ENCODE measurements at places on chromosomes 6 and 20.

DNA sequence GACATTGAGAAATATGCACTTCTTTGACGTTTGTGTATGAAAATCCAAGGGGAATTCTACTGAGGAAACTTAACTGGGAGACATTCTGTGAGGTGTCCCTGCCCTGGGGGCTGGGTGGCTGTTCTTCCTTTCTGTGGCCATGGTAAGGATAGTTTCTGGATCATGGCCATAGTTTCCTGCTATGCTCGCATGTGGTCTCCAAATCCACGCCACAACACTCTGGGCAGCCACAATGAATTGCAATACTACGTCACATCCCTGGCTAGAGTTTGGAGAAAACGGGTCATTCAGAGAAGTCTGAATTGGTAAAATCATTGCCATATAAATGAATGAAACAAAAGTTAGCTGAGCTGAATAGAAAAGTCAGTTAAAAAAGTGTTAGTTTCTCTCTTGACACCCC, 230.6 kb downstream of the UTRN start:
- DNase-seq: no peak

DNA sequence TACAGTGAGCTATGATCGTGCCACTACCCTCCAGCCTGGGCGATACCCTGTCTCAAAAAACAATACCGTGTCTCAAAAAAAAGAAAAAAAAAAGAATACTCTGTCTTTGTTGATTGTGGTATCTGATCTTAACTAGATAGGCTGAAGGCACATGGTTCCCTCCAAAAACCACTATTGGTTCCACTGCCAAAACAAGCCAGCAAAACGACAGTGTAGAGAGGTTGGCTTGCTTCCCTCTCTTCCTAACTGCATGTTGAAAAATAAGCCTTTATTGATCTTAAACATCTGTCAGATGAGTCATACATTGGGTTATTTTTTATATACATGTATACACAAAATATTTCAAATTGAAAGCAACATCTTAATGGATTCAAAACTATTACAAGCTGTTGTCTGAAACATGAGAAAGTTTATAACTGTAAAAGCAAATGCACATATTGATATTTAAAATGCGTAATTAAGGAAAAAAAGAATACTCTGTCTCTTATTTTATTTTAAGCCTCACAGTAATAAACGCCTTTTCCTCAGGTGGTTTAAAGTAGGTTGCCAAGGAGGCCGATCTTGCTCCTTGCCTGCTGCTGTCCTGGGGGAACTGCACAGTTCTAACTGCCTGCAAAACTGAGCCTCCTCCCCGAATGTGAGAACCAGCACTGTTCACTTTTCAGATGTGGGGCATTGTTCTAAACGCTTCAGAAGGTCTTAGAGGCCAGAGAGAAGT, 7.0 kb upstream of the NINL start:
- peak; percentile 72 for DNase-seq

GRCh38 chr20:10779911-10780310, 106.1 kb upstream of the JAG1 start:
- no peak for DNase-seq

GRCh38 chr20:53660078-53660909, 66.7 kb upstream of the ZNF217 start:
- no peak for DNase-seq

DNA sequence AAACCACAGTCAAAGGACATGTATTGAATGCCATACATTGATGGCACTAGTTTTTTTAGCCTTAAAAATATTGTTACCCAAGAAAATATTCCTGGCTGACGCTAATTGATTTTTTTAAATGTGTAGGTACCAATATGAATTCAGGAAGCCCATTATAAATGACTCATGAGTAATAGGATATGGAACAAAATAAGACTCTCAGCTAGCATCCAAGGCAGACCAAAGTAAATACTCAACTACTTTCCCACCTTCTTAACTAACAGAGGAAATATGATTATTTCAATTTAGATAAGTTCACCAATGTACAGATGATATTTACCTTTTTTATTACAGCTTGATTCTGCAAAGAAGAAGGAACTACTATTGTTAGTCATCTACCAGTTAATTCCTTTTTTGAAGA, 43.2 kb upstream of the TXNDC5 start:
- DNase-seq: no peak

DNA sequence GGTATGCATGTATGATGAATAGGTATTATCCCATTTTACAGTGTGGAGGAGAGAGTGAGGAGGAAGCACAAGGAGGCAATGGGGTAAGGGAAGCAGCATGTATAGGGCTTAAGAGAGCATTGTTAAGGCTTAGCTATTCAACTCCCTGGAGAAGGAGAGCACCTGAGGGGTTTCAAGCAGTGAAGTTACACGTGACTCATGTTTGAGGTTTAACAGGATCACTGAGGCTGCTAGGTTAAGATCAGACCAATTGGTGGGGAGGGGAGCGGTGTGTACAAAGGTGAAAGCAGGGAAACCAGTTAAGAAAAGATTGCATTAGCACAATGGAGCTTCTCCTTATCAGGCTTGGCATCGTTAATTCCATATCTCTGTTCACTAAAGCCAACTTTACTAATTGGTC, 64.4 kb upstream of the NHSL1 start:
- no peak for DNase-seq

DNA sequence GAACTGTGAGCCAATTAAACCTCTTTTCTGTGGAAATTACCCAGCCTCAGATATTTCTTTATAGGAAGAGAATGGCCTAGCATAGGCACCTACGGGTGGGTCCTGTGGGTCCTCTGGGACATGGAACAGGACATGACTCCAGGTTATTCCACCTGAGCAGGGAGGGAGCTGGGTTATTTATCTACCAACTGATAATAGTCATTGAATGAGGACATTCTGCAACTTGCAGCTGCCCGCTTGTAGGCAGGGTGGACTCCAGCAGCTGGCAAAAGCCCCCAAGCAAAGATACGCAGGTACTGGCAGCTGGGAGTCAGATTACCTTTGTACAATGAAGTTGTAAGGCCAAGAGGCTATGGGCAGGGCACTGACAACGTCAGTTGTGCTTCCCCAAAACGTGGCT, 1.4 kb upstream of the BANF2 start:
- DNase-seq: no peak

DNA sequence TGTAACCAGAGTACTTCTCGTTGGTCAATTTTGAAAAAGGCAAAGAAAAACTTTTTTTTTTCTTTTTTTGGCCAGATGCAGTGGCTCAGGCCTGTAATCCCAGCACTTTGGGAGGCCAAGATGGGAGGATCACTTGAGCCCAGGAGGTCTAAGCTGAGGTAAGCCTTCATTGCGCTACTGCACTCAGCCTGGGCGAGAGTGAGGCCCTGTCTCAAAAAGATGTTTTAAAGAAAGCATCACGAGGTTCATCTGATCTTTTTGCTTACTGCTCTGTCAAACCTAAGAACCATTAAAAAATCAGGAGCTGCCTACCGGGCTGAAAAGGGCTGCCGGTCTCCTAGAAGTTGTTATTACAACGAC, 607 bp downstream of the LYRM2 start:
- no peak for DNase-seq

DNA sequence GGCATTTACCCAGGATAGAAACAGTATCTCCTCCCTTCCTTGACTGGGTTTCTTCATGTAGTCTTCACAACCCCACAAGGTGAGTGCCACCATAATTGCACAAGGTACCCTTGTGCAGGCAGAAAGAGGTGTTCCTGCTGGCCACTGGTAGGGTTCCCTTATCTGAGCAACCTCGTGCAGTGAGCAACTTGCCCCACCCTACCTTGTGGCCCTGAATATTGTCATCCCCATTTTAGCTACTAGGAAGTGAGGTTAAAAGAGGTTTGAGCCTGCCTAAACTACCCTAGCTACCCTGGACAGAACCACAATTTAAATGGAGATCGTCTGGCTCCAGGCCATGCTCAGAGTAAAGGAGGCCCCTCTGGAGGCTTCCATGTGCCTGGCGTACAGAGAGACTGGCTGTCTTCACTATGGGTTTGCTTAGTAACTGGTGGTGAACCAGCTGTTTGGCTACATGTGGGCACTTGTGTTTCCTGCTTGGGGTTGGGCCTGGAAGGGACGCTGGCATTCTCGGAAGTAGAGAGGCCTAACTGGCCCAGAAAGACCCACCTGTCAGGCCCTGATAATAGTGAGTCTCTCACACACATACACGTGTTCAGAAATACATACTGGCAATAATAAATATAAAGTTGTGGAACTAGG, 148.8 kb downstream of the LRFN2 start:
- DNase-seq: peak; percentile 9

DNA sequence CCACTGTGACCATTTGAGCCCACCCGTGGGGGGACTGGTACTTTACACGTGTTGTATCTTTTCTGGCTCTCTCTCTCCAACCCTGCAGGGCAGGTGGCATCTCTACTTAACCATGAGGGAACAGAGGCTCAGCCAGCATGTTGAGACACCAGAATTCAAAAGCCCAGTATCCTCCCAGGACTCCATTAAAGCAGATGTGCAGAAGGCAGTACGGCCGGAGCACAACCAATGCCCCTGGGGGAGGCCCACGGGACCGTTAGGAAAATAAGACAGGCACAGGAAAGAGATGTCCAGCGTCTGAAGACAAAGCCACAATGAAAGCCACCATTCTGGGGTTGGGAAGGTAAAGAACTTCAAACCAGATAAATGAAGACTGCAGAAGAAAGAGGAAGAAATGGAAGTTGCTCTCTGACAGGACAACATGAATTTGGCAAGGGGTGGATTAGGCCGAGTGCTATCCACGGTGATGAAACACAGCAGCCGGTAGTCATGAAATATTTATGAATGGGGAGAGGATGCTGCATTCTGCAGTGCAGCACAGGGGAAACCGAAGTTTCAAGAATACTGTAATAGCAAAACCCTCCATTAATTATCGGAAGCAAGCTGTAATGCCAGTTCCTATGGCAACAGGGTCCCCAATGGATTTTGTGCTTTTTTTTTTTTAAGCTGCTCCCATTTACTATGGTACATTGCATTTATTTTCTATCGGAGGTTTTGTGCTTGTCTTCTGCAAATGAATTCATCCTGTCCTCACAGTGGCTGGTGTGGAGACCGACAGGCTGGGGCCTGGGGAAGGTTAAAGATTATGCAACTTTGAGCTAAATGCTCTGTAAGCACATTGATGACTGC, 179.4 kb downstream of the NRN1 start:
- DNase-seq: no peak

DNA sequence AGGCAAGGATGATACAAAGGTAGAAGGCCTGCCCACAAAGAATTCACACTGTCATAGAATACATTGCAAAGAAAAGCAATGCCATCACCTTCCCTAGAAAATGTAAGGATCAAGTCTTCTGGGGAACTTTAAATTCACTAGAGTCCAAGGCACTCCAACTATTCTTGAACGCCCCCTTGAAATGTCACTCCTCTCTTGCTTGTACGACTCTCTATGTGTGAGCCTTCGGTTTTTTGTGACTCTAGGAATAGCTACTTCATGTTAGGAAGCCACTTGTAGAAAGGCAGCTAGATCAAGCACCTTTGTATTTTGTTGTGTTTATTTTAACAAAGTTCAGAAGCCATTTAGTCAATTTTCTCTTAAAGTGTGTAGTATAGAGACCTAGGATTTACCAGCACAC, 159.2 kb upstream of the ARID1B start:
- no peak for DNase-seq

DNA sequence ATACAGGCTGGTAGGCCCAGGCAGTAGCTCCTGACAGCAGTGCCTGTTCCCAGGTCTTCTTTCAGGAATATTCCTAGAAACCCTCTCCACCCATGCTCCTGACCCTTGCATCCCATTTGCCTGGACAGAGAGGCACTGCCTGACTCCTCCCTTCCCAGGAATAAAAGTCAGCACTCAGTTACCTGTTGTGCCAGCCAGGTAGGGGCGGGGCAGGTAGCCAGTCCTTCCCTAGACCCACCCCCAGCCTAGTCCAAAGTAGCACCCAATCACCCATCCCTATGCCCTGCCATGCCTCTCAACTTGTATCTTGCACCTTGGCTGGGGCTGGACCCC, 129.9 kb downstream of the MRPL14 start:
- DNase-seq: no peak

DNA sequence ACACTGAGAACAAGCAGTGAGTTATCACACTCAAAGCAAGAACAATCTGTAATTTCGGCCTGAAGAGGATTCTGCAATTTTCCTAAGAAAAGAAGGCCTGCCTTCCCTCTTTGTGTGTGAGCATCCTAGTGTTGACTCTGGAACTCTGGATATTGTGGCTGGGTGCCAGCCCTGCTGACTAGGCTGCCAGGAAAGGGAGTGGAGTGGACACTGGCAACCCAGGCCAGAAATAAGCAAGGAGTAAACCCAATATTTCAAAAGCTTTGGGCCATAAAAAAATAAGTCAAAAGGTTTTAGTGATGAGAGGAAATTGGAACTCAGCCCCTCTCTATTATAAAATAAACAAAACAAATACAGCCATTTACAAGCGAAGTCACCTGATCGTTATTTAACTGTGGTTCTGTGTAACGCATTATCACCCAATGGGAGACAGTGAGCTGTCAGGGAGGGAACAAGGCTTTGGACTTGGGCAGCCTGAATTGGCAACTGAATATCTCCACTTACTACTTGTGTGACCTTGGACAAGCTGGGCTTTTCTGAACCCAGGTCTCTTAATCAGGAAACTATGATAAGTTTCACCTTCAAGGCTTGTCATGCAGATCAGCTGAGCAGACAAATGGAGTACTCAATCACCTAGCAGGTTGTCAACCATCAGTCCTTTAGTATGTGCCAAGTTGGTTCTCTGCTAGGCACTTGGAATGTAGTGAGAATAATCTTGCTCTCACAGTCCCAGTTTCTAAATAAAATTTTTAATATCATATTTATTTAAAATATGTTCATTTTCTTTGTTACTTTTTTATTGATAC, 196.2 kb downstream of the PAX1 start:
- no peak for DNase-seq

DNA sequence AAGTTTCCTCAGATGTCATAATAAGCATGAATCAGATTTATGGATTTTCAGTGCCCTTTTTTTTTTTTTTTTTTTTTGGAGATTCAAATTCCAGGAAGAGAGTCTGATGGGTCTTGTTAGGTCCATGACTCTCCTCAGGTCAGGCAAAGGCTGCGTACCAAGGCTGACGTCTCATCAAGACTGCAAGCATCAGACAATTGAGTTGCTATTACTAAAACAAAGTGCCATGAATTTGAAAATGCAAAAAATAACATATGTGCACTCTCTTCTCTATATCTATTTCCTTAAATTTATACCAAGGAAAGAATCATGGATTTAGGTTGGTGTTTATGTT, 134.7 kb downstream of the FAM83B start:
- DNase-seq: no peak

- DNase-seq: peak; percentile 57
These were observed 46.9 kb downstream of the OSTM1 start for GRCh38 chr6:108027594-108027993.
